Activated effector memory CD4-positive, alpha-beta T cell treated with anti-CD3 and anti-CD28 coated beads, Interleukin-2, amount 50 U/mL, for 16 hours (primary cell): ENCODE measurements at places on chromosomes 7 and 10.
A peak's percentile ranks its signal among the peaks of the same experiment; 100 is the strongest.

DNA sequence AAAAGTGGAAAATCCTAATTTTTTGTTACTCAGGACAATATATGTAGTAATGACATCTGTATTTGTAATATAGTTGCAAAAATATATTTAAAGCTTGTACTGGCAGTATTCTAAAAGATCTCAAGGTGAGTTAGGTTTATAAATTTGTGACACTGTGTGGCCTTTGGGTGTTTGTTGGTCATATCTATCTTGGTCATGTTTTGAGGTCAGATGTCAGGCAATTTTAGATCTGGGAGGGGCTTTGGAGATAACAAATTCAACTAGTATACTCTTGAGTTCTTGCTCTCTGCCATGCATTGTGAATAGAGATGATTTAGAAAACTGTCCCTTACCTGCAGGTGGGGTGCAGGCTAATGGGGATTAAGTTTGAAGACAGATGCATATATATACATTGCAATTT lies 3.1 kb downstream of the TBC1D12 start:
- no peak for DNase-seq

DNA sequence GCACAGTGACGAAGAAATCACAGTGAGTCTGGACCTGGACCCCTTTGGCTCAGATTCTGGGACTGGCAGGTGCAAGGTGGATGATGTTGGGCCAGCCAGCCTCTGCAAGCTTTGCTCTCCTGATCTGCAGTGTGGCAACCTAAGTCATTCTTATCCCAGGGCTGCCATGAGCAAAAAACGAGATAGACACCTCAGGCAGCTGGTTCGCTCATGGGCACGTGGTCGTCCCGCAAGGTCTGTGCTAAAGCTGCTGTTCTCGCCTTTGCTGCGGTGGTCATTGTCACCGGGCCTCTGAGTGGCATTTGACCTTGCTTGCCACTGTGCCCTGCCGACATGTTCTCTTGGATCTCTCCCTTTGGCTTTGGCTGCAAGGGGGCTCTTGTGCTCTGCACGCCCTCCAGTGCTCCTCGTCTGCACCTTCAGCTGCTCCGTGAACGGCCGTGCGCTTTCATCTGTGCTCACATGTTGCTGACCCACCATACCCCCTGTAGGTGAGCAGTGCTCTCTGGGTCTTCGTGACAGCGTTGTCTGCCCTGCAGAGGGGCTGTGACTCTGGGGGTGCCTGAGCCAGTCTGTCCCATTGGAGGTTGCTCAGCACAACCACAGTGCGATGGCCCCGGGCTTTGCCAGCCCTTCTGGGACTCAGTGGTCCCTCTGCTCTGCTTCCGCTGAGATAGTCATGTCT lies 317.0 kb downstream of the GLRX3 start:
- no peak for DNase-seq

DNA sequence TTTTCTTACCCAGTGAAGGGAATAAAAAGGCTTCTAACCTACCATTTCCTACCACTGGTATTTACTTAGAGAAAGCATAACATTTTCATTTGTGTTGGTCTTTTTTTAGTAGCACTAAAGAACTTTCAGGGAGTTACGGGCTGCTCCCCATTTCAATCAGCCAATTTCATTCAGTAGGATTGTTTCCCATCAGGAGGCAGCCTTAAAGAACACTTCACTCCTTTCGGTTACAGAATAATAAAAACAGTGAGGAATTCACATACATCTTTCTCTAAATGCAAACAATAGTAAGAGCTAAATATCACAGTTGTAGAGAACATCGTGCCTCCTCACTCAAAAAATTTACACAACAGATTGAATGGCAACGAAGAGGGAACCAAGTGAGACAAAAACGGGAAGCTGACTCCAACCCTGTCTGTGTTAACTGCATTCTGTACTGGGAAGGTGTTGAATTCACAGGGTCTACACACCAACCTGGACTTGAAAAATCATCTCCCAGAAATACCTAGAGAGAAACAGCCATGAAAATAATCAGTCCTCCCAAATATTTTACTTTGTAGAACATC lies 55.5 kb upstream of the ABLIM1 start:
- no peak for DNase-seq

- peak; percentile 14 for DNase-seq
Observed at GRCh38 chr7:140294454-140294853, 103.9 kb downstream of the SLC37A3 start.

GRCh38 chr7:148304456-148304855 lies 286.1 kb upstream of the C7orf33 start:
- DNase-seq, result no peak

DNA sequence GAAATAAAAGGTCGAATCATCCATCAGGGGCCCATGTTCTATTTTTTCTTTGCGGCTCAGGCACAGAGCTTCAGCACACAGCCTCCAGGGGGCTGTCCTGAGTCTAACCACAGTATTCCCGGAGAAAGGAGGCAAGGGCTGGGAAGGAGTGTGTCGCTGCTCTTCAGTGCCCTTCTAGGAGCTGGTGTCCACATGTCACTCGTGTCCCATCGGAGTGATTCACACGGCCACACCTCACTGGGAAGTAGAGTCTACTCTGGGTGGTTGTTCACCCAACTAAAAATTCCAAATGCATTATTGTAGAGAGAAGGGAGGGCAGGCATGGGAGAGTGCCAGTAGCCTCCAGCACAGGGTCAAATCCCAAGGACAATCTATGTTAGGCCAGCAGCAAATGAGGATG lies 114.8 kb upstream of the LANCL2 start:
- DNase-seq, result no peak

- no peak for DNase-seq
Observed at GRCh38 chr7:37786741-37787569, 61.4 kb upstream of the NME8 start.

- DNase-seq, result no peak
Observed at GRCh38 chr7:68717176-68717575, 881.1 kb upstream of the AUTS2 start.

- no peak for DNase-seq
Observed at GRCh38 chr10:62130948-62131347, 137.7 kb downstream of the RTKN2 start.

GRCh38 chr10:11875494-11876281 lies 52.5 kb downstream of the PROSER2 start:
- DNase-seq, result no peak

GRCh38 chr7:35003679-35004303 lies 33.5 kb downstream of the DPY19L1 start:
- no peak for DNase-seq

- DNase-seq, result no peak
Observed at GRCh38 chr10:108608860-108609259, 1314.5 kb downstream of the XPNPEP1 start.

DNA sequence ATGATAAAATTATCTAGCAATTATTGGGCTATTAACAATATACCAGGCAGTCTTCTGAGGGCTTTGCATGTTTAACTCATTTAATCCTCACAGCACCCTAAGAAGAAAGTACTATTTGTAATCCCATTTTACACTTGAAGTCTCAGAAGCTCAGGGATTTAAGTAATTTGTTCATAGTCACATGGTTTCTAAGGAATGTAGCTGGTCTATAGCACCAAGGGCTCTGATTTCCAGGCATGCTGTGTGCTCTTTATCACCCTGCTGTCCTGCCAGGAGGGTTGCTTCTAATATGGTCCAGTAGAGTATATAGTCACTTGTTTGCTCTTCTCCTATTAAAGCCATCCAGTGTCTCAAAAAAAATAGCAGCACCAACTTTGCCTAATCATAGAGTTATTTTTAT lies 417.2 kb downstream of the PLXDC2 start:
- DNase-seq, result no peak

DNA sequence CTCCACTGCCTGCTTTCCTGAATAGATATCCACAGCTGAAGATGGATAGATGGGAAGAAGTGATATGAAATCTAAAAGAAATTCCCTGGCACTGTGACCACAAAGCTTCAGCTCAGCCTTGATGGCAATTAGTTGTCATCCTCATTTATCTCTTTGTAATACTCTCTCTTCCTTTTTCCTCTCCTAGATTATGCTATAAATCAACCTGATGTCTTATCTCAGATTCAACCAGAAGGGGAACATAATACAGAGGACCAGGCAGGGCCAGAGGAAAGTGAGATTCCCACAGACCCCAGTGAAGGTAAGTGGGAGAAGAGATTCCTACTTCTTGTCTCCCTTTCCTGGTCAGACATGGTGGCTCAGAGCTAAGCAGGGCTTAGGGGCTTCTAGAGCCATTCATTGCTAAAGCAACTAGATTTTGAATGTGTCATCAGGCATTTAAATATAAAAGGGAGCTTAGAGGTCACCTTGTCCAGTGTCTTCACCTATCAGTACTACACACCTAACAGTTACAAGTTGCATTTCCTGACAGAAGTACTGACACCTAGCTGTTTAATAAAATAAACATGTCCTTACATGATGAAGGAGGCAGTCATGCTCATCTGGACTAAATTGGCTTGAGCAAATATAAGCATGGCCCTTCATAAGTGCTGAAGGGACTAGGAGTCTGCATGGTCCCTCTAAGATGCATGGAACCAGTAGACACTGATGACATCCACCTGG lies 19.5 kb downstream of the ZNF398 start:
- no peak for DNase-seq

- DNase-seq, result no peak
Observed at GRCh38 chr7:40828686-40829600, 694.1 kb downstream of the SUGCT start.

GRCh38 chr7:40804477-40805215 lies 669.8 kb downstream of the SUGCT start:
- DNase-seq, result no peak

GRCh38 chr7:128796327-128796726 lies 4.6 kb downstream of the CCDC136 start:
- no peak for DNase-seq

DNA sequence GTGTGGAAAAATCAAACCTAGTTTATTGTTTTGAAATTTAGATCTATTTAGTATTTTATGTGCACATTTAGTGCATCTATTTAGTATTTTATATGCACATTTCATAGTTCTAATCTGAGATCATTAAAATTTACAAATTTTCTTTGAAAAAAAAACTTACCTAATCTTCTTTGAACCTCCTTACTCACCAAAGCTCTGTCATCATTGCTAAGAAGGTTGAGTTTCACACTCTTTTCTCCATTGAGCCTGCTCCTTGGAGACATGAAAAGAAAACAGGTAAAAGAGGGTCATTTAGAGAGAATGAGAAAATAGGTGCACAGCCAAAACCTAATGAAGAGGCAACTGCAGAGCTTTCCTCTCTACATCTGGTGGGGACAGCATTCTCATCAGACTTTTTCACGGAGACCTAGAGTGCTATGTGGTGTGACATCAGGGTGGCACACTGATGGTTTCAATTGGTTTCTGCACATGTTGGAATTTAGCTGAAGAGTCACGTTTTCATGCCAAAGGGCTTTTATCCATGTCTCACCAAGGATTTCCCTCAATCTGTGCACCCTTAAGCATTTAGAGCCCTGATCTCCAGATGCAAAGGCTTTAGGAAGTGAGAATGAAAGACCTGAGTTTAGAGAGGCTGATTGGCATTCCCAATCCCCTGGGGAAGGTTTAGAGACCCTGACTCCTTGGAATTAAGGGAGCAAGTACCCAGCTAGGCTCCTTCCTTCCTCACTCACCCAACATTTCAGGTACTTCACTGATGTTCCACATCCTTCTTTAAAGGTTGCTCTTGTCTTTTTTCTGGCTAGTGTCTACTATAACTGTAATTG lies 89.2 kb upstream of the CAPZA2 start:
- DNase-seq, result no peak

DNA sequence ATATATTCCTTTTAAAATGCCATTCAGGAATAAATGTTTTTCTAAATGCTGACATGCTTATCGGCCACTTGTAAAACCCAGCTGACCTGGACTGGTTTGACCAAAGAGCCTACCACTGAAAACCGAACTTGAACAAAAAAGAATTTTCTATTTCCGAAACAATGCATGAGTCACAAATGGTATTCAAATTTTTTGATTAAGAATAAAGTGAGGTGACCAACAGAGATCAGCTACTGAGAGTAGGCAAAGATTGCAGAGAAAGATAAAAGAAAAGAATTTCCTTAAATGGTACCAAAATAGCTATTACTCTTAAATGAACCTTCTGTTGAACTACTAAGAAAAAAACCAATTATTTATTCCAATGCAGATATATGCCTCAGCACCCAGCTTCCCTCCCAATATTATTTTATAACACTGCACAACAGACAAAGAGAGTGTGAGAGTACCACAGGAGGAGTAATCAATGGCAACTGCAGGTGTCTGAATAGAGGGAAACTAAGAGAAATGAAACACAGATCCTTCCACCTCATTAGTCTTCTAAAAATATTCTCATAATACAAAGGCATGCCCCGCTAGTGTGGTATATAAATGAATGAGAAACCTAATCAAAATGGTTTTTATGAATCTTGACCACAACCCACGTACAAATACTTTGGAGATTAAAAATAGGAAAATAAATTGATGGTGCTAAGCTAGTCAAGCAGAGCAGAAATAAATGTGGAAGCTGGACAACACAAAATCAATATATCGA lies 20.1 kb downstream of the OSBPL3 start:
- DNase-seq, result no peak

GRCh38 chr7:140923358-140924006 lies 1.2 kb downstream of the BRAF start:
- DNase-seq, result no peak

- no peak for DNase-seq
Observed at GRCh38 chr10:66788178-66788987, 137.5 kb upstream of the LRRTM3 start.

DNA sequence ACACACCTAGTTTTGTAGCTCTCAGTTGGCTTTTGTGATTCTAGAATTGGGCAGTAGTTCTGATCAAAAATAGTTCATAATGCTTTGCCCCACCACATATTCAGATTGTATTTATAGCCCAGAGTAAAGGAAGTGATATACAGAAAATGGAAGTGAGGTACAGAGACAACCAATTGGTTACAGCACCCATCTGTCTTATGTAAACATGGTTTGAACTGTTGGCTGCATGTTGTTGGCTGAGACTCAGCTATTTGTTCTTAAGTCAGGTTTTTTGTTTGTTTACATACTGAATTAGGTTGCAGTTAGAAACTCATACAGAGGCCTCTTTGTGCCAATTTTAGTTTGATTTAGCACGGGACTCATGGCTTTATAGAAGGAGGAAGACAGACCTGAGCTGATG lies 158.9 kb upstream of the GPR26 start:
- DNase-seq, result no peak

- DNase-seq, result no peak
Observed at GRCh38 chr10:87177-88080, 38.3 kb upstream of the TUBB8 start.

- DNase-seq, result peak; percentile 71
Observed at GRCh38 chr7:104231054-104232046, 23.5 kb upstream of the ORC5 start.

GRCh38 chr7:69620063-69620462 lies 21.8 kb downstream of the AUTS2 start:
- DNase-seq, result no peak

GRCh38 chr7:13948019-13948801 lies 41.3 kb downstream of the ETV1 start:
- no peak for DNase-seq

- no peak for DNase-seq
Observed at GRCh38 chr7:101564778-101565211, 64.3 kb downstream of the MYL10 start.
